ENCODE measurements at places on chromosomes 7 and 10.

- DNase-seq, result no peak
Observed at GRCh38 chr7:93569189-93569588, 5.3 kb downstream of the CALCR start.

DNA sequence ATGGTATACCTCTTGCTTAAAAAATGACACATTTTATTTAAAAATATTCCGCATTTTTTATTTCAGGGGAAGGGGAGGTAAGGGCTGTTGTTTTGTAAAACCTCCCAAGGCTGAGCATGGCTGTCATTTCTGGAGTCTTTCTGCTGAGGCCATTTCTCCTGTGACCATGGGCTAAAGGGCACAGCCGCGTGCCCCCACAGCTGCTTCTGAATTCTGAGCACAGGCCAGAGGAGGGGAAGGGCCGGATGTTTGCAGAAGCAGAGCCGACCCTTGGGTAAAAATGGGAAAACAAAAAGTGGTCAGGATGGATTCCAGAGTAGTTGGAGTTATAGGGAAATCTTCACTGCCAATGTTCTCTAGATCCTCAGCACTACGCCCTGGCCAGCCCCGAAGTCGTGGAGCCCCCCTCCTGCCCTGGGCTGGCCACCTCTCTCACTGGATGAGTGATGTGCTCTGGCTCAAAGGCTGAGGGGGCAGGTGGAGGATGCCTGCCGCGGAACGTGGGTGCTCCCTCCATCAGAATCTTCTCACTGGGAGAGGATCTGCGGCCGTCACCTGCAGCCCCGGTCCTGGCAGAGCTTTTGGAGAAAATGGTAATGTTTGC lies 131.3 kb upstream of the ZEB1 start:
- DNase-seq, result no peak

- DNase-seq, result no peak
Observed at GRCh38 chr10:6386346-6386745, 183.6 kb downstream of the PFKFB3 start.

GRCh38 chr10:9239298-9239697 lies 1184.8 kb downstream of the GATA3 start:
- DNase-seq, result no peak

DNA sequence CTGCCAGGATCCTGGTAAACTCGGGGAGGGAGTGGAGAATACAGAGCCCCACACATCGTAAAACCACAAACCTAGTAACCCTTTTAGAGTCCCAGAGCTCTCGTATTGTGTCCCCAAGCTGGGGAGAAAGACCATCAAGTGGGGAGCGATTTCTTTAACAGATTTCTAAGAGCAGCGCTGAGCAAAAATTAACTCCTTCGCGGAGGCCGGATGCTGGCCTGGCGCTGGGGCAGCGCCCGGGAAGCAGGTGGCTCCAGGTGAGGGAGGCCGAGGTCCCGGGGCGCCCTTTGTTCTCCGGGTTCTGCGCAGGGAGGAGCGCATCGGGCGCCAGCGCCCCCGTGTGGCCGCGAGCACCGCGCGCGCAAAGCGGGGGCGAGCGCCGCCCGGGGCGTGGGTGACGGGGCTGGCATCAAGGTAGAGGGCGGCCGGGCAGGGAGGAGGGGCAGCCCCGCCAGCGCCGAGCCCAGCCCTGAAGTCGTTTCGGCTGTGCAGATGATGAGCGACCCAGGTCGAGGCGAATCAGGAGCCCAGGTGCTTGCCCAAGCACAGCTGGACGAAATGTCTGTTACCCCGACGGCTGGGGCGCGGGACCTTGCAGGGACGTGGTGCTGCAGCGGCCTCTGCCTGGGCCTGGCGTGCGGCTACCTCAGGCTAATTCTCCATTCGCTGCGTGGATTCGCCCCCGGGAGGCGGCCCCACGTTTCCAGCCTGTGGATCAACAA lies 10.4 kb upstream of the FGFR2 start:
- no peak for DNase-seq

DNA sequence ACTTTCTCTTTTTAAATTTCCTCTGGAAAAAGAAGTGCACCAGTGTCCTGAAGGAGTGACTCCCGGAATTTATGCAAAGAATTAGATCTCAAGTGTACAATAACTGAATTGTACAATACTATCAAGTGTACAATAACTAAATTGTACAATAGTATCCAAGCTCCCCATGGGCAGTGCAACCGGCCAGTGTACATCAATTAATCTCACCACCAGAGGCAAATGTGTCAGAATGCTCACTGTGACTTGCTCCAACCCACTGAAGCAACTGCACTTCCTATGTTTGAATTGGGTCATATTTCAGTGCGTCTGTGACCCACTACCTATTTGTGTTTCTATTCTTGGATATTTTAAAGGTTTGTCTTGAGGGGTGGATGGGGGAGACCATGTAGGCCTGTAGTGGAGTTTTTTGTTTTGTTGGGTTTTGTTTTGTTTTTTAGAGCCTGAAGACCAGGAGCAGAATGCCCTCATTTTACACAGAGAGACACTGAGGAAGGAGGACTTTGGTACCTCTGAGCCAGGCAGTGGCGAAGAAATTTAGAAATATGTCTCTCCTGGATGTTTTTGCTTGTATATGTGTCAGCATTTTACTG lies 78.5 kb upstream of the CTTNBP2 start:
- DNase-seq, result no peak

DNA sequence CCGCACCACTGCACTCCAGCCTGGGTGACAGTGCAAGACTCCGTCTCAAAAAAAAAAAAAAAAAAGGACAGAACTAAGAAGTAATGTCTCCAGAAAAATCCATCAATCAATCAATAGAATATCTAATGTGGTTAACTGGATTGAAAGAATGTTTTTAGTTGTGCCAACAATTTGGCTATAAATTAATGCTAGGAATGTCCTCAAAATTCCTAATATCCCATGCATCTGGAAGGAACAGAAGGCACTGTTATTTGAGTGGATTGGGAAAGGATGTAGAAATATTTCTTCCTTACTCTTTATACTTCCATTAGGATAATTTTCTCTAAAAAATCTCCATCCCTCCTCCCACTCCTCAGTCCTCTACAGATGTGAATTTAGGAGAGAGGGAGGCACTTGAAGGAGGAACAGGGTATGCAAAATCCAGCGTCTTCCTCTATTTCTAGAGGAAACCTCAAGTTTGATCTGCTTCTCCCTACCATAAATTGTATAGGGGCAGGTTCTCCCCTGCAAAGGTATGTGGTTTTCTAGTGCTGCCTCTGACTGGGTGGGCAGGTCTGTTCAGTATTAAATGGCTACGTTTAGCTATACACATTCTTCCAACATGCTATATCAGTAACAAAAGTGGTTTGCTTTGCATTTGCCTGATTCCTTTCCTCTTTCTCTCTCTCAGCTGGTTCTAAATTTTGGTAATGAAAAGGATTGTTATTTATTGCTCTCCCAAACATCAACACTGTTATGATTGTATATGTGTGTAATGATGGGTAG lies 54.1 kb downstream of the RNLS start:
- DNase-seq, result no peak

- no peak for DNase-seq
Observed at GRCh38 chr7:26987338-26987737, 108.5 kb downstream of the HOXA1 start.

- DNase-seq, result no peak
Observed at GRCh38 chr10:49332333-49332732, 33.4 kb downstream of the C10orf71 start.

- no peak for DNase-seq
Observed at GRCh38 chr10:43065761-43066160, 11.1 kb upstream of the RET start.

DNA sequence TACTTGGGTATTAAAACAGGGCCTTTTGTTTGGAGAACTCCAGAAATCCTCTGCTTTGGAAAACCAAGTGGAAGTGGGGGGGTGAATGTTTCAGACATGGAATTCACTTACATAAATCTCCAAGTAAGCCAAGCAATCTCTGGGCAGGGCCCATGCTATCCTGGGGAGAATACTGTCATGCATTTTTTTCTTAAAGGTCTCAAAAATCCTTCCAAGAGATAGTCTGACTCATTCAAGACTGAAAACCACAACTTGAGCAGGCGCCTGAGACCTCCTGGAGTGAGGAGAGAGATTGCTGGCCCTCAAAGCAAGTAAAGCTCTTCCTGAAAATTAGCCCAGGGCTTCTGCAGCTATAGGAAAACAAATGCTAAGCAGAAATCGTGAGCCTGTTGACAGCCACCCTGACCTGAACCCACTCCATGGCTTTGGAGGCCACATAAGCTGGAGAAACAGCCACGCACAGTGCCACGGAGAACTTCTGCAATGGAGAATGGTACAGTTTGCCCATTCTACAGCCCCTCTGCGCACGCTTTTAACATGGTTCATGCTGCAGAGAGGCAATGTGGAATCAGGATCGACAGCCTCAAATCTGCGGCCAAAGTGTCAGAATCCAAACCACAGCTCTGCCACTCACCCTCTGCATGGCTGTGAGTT lies 203.1 kb upstream of the AUTS2 start:
- no peak for DNase-seq

GRCh38 chr7:2929321-2930201 lies 85.5 kb upstream of the GNA12 start:
- no peak for DNase-seq

DNA sequence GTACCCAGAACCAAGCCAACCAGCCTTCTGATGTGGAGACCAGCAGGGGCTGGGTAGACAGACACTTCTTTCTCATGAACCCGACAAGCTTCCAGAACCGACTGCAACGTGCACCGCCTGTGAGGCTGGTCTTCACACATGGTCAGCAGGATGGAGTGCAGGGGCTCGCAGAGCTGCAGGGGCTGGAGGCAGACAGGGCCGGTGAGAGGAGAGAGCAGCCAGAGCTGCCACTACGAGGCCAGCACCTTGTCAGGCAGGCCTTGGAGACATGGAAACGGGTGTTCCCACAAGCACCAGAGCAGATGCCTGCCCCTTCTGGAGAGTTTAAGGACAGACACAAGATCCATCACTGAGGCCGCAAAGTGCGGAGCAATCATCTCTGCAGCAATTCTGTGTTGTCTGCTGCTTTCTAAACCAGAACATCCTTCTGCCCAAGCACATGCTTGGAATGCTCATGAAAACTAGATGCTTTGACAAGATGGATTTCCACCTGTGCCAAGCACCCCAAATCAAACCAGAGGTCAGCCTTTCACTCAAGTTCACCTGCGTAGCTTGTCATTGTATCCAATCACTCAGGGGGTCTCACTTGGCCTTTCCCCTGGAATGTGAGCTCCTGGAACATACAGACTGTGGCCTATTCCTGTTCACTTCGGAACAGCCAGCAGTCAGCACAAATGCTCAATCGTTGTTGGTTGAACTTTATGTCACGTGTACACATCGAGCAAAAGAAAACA lies 32.2 kb downstream of the FRMPD2 start:
- DNase-seq, result no peak

GRCh38 chr10:52984169-52984568 lies 211.6 kb upstream of the MBL2 start:
- no peak for DNase-seq

- no peak for DNase-seq
Observed at GRCh38 chr10:60679388-60679990, 98.8 kb upstream of the CDK1 start.

GRCh38 chr7:45155941-45156340 lies 1.6 kb upstream of the RAMP3 start:
- no peak for DNase-seq

GRCh38 chr7:80047032-80047431 lies 87.6 kb upstream of the GNAI1 start:
- DNase-seq, result no peak
